Stimulated activated naive B cell treated with anti-CD40 and anti-IgM and Interleukin-4, amounts not matched to agents 10 μg/mL and 1 μg/mL and 100 μg/mL, for 72 hours (primary cell): ENCODE measurements at places on chromosomes 6 and 20.

GRCh38 chr6:162973151-162973872 lies 245.5 kb downstream of the PACRG start:
- no peak for DNase-seq

- DNase-seq, result no peak
These were observed 59.0 kb upstream of the ZNF184 start for GRCh38 chr6:27531772-27532459.

GRCh38 chr6:17869010-17869752 lies 118.3 kb downstream of the KIF13A start:
- no peak for DNase-seq

GRCh38 chr6:73704260-73704659 lies 8.3 kb downstream of the CD109 start:
- no peak for DNase-seq

- DNase-seq, result no peak
These were observed 92.7 kb upstream of the AFDN start for GRCh38 chr6:167733740-167734661.
